ENCODE measurements at places on chromosomes 5 and 9.

GRCh38 chr9:99326112-99326916 is 104.2 kb downstream of the SEC61B start:
- DNase-seq, result no peak

- no peak for DNase-seq
Observed at GRCh38 chr9:38214432-38214831, 145.4 kb upstream of the SHB start.

DNA sequence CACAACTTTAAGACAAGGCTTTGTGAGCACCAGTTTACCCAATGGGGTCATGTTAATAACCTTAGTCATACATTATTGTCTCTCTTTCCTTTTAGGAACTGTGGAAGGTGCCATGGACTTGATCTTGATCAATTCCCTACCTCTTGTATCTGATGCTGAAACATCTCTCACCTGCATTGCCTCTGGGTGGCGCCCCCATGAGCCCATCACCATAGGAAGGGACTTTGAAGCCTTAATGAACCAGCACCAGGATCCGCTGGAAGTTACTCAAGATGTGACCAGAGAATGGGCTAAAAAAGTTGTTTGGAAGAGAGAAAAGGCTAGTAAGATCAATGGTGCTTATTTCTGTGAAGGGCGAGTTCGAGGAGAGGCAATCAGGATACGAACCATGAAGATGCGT is 48.7 kb downstream of the TEK start:
- no peak for DNase-seq

DNA sequence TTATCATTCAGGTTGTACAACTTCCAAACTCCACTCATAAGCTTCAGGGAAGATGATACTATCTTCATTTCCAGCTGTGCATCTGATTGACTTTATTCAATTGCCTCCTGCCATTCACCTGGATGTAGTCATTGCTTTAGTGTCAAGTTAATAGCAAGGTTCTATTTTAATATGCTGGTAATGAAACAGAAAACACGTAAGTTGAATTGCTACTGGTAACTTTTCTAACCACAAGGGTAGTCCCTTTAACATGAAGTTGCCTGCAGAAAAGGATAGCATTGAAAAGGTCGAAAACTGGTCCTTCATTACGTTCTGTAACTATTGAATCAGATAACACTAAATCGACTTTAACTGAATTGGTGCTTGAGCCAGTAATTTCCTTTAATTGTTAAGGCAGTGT is 459.4 kb upstream of the CDH6 start:
- DNase-seq, result no peak

GRCh38 chr9:116736399-116737151 is 49.5 kb downstream of the TRIM32 start:
- no peak for DNase-seq

DNA sequence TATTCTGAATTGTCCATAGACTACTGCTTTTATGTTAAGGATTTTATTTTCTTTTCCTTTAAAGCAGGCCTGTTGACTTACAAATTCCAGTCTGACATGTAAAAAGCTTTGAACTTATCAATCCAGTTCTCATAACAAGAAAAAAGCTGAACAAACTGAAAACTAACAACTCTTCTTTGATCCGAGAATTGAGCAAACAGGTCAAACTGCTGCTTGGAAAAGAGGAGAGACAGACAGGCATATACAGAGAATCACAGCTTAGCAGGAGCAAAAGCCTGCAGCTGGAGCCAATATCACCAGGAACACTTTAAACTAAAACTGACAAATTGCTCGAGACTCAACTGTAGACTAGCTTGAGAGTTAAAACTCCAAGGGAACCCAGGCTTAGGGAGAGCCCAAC is 85.8 kb downstream of the HINT1 start:
- no peak for DNase-seq

- DNase-seq, result no peak
Observed at GRCh38 chr5:14946815-14947620, 75.4 kb upstream of the ANKH start.

DNA sequence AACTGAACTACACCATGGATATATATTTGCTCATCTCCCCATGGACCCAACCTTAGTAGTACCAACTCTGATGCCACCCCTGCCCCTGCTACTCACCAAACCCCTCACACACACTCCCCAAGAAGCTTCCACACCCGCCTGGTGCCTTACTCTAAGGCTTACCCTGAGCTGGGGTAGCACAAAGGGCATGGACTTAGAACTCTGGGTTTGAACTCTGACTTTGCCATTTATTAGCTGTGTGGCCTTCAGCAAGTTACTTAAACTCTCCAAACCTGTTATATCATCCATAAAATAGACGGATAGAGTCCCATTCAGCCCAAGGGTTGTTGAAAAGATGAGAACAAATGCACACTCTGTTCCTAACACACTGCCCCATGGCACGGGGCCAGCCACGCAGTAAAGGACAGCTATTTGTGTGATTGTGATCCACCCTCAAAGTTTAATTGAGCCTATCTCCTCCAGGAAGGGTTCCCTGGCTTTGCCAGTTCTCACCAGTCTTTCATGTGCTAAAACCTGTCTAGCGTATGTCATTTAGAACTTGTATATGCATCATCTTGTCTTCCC is 111.0 kb downstream of the KLHL3 start:
- DNase-seq, result no peak

DNA sequence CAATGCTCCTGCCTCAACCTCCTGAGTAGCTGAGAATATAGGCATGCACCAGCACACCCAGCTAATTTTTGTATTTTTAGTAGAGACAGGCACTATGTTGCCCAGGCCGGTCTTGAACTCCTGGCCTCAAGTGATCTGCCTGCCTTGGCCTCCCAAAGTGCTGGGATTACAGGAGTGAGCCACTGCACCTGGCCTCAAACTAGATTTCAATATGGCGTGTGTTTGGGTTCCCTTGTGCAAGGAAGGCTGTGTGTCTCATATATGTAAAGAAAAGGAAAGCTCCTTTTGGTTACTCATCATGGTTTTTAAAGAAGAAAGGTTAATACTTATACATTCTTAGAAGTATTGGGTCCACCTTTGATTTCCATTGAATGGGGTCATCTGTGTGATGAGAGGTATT is 70.7 kb downstream of the ANKRD33B start:
- DNase-seq, result no peak

DNA sequence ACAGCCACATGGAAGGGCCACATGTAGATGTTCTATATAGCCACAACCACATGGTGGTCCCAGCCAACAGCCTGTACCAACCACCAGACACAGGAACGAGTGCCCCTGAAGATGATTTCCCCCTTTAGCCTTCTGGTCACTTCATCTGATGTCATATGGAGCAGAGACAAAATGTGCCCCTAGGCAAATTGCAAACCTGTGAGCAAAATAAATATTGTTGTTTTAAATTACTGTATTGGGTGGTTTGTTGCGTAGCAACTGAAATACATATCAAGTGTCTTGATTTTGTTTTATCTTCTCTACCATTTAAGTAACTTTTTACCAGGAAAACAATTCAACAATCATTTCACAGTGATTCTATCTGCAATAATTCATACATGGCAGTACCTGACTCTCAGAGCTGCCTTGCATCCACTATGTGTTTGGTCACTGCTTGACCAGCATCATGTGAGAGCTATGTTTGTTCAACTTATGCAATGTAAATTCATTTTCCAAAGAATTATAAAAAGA is 142.5 kb upstream of the VLDLR start:
- no peak for DNase-seq

DNA sequence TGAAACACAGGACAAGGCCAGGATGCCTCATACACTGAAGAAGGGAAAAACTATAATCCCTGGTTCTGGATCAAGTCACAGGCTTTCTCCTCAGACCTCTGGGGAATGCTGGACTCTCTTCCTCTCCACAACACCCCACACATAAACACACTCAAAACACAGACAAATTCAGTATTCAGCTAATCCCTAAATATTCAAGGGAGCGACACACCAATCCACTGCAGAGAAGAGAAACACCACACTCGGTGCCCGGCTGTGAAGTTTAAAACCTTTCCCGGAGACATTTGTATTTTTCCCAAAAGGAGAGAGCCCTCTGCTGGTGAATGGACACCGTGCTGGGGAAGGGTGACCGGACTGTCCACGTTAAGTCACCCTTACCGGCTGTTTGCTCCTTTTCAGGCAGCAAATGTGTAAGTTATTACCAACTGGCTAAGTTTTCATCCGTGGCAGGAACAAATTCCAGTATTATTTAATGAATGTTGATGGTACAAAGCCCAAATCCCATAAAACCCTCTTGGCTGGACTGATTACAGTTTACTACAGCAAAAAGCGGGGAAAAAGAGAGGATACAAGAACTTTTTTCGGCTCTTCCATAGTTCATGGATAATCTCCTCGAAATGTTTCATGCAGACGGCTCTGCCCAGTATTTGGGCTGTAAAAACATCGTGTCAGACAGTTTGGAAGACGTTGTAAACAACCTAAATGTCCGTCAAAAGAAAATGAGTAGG is 130.9 kb upstream of the SLC30A5 start:
- peak; percentile 3 for DNase-seq

DNA sequence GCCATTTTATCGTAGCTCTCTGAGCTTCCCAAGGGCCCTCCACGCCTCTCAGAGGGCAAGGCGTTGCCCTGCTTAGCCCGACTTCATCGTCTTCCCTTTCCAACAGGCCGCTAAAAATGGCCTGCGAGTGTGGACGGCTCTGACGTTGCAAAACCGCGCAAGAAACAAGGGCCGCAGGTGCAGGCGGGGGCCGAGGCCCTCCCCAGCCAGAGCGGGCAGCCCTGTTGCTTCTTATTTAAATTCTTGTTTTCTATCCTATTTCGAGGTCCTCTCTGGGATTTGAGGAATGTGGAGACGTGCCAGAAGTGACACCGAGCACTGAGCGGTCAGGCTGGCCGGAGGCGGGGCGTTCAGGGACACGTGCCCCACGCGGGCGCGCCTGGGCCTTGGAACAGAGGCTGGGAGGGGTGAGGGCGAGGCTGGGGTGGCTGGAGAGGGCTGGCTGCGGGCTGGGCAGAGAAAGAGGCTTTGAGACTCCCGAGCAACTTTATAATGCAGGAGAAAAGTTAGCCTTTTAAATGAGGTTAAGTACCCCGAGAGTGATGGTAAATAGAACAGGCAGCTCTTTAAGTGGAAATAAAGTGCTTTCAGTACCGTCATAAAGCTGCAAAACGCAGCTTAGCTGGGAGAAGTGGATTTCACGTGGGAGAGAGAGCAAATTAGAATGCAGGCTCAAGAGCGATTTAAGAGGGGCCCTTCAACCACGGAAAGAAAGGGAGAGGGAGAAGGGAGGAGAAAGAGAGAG is 243.6 kb downstream of the AUH start:
- no peak for DNase-seq
